ENCODE measurements at places on chromosomes 2 and 18.

DNA sequence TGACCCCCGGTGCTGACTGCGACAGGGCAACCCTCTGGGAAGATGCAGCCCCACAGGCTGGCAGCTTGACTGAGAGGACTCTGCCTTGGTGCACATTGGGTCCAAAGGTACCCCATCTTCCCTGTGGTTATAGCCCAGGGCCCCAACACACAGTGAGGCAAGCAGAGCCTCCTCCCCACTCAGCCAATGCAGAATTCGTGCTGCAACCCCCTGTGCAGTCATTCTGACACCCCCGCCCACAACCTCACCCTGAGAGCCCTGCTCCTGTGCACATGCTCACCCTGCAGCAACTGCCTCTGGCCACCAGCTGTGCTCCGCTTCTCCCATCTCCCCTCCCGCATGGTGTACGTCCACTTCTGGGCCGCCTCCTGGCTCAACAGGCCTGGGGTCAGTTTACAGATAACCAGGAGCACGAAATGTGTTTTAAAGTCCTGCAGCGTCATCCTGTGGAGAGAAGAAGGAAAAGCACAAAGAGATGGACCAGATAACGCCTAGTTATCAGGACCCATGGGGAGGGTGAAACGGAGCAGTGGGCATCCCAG lies 24.4 kb downstream of the CAPN14 start:
- no peak for DNase-seq

GRCh38 chr2:215677481-215677880 lies 241.6 kb upstream of the FN1 start:
- no peak for DNase-seq

DNA sequence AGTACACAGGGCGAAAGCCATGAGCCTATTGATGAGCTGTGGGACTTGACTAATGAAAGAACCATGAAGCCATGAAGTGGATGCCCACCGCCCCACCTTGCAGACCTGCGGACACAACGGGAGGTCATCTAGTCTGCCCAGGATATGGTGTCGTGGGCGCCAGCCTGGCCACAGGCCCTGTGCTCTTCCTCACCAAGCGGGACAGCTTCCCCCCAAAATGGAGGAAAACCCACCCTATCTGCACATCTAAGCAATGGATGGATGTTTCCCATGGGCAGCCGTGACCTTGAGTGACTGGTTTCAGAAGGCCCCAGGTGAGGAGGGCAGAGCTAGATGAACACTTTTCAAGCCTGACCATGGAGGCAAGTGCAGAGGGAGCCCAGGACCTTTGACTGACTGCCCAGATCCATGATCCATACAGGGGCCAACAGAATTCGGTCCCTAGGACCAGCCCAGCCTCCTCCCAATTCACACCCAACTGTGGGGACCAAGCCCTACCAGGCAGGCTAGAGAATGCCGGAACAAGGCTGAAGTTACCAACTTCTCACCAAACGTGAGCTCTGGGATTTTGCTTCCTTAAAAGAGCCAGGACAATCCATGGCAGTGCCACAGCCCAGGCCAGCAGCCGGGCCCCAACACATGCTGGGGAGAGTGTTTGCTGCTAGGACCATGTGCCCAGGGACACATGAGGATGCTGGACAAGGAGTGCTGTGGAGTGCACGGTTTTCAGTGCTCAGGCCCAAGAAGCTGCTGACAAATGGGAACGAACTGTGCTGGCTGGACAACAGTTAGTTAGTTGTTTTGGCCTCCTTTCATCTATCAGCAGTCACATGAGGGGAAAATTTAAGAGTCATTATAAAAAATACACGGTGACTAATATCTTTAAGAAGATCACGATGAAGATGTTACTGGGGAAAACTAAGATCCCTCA lies 249.4 kb downstream of the HDAC4 start:
- DNase-seq: no peak

GRCh38 chr2:8296306-8296705 lies 385.6 kb upstream of the ID2 start:
- DNase-seq: no peak

DNA sequence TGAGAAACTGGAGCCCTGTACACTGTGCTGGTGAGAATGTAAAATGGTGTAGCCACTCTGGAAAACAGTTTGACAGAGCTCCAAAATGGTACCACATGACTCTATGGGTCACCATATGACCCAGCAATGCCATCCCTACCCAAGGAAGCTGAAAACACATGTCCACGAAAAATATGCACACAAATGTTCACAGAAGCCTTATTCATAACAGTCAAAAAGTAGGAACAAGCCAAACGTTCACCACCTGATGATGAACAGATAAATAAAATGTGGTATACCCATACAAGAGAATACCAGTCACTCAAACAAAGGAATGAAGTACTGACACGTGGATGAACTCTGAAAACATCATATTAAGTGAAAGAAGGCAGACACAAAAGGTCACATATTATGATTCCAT lies 4.6 kb downstream of the AFG3L2 start:
- DNase-seq: no peak

- no peak for DNase-seq
Measured at GRCh38 chr2:213476641-213477040, 192.4 kb downstream of the SPAG16 start.

- no peak for DNase-seq
Measured at GRCh38 chr2:220512419-220512818, 885.0 kb downstream of the SLC4A3 start.

DNA sequence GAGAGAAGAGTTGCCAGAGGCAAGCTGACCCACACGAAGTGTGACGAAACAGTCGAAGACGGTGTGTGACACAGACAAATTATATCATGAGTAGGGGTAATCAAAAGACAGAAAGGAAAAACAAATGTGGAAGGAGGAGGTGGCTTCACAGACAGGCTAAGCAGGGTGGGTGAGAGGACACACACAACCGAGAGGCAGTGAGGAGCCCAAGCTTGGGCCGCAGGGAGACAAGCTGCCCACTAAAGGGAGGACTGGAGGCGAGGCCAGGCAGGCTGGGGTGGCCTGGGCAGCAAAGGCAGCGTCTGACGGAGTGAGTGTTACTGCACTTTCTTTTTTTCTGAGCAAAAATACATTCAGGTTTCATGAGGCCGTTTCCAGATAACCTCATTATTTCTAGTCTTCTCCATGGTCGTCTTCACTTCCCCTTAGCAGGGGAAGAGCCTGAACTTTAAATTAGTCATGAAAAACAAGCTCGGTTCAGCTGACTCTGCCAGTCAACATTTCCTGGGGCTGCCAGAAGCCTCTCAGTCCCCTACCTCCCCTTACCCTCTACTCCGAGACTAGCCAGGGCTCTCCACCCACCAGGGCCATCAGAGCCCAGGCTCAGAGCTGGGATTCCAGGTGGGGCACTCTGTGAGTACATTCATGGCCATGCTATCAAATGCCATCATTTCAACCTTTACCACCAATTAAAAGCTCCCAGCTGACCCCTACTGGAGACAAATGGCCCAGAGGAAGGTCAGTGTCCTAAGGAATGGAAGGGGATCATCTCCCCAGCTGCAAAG lies 13.8 kb upstream of the ZFP36L2 start:
- no peak for DNase-seq

DNA sequence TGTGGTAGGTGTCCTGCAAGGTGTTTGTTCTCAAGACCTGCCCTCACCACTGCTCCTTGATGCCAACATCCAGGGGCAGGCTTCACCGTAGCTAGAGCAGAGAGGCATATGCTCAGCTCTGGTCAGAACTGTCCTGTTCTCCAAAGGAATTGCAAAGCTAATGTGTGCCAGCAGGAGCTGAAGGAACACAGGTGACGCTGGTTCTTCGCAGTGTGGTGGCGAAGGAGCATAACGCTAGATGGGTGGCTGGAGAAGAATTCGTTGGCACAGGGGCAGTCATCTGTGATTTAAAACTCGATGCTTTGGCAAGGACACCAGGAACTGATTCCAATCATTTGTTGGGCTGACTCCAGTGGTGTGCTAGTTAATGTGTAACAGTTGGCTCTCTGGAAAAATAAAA lies 11.4 kb upstream of the PER2 start:
- no peak for DNase-seq

- no peak for DNase-seq
Measured at GRCh38 chr18:80210312-80211083, 36.8 kb downstream of the PARD6G start.

- DNase-seq: peak; percentile 22
Measured at GRCh38 chr18:67302043-67302442, 214.5 kb downstream of the DSEL start.

DNA sequence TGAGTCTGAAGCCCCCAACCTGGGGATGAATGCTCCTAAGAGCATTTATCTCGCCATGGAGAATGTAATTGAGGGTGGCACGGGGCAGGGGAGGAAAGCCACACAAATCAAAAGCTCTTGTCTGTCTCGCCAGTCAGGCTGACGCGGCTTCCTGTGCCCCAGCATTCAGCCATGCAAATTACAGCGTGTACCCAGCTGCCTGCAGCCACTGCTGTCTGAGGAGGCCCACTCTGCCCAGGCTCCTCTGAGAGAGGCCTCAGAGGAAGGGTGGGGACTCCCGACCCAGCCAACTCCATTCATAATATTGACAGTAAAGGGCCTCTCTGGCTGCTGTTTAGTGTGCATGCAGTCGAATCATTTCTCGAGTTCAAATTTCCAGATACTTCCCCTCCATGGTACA lies 22.0 kb downstream of the SMAD7 start:
- peak; percentile 89 for DNase-seq

DNA sequence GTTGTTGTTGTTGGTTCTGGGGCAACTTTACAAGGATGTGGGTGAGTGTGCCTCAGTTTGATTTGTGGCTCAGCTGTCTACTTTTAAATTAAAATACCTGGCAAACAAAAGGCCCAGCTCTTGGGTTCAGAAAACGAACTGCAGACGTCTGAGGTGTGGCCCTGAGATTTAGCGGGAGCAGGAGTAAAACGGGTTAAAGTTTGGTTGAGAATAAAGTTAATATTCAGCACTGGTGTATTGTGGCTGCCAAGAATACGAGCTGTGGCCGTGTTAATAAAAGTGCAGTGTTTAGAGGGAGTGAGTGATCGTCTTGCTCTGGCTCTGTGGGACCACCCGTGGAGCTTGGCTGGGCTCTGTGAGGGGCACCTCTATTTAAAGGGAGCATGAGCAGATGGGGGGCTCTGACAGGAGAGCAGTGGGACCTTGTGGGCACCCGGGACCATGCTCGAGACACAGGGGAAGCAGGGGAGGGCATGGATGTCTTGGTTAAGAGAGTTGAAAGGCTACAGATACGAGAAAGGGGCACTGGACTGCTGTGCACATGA lies 80.3 kb downstream of the VAPA start:
- DNase-seq: no peak

DNA sequence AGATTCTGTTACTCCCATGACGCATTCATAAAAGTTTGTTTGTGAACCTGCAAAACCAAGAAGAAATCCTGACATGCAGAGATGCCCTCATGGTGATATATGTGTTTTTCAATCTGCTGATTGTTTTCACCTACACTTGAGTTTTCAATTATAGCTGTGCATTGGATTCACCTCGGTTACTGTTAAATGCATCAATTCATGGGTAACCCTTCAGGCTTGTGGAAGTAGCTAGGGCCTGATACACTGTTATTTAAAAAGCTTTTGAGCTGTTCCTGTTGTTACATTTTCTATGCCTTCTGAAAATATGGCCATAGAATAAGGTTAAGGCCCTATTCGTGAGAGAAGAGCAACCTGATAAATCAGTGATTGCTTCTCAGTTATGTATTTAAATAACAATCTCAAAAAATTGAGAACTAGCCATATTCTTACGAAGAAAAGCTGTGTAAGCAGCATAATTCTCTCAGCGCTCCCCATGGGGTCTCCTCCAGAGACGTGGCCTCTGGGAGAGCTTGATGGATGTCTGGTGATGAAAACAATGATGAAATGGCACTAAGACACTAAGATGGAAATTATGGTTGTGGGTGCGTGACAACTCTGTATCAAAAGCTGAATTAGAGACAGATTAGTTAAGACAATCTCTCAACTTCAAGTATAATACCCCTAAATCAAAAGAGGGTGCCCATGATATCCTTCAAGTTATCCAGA lies 60.5 kb downstream of the RIT2 start:
- DNase-seq: no peak

DNA sequence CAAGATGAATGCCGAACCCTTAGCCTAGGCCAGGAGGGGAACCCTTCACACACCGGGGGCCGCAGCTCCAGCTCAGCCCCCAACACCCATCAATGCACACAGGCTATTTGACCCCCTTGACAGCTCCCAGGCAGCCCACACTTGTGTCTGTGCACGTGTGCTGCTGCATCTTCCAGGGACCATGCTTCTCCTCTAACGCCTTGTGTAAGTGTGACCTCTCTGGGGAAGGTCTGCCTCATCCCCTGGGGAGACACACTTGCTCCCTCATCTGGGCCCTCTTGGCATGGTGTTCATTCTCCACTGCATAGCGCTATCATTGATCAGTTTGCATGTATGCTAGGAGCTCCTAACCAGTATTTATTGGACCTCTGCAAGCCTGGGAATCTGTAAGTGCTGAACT lies 120.0 kb upstream of the FHL2 start:
- DNase-seq: no peak

DNA sequence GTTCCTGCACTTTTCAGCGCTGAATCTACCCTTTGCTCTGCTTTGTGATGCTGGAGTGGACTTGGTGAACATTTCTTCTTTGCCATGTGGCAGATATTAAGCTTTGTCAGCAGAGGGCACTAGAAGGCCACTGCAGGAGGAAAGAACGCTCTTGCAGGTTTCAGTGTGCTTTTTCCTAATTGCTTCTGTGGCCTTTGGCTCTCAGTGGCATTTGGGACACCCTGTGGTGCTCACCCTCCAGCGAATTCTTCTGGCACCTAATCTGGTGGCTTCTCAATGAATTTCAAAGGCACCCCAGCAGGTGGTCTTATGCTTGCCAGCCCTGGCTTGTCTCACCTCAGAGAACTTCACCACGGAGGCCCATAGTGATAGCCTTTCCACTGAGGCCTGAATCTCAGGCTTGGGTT lies 146.7 kb downstream of the MYO3B start:
- DNase-seq: peak; percentile 19

DNA sequence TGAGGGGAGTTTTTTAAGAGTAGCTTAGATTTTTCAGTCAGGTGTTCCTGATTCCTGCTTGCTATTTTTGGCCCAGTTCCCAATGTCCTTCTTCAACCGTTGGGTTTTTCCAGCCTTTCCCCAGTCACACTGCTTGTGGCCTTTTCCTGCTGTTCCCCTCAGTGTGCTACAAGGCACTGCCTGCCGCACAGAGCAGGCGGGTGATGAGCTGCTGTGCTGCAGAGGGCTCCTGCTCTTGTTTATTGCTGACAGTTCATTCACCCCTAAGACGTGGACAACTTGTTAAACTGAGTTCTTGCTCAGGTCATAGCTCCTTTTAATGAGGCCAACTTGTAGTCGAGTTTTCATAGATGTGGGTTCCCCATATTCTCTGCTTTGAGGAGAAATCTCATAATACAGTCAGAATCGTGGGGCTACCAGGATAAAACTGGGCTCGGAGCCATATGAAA lies 20.6 kb downstream of the EIF4E2 start:
- DNase-seq: no peak

- no peak for DNase-seq
Measured at GRCh38 chr2:187541086-187542085, 12.8 kb downstream of the TFPI start.

DNA sequence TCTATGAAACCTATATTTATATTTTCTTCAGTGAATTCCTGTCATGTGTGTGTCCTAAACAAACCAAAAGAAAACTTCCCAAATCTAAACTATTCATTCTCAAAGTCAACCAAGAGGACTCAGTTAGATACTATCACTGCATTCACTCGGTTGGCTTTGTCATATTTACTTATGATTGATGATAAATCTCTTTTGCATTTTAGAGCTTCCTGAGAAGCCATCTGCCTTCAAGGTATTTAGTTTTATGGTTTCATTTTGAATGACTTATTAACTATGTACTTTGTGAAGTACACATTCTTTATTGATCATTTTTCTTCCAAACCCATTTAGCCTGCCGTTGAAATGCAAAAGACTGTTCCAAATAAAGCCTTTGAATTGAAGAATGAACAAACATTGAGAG lies 36.2 kb downstream of the ANKRD30B start:
- no peak for DNase-seq

GRCh38 chr18:54742659-54743604 lies 85.3 kb upstream of the RAB27B start:
- no peak for DNase-seq

Data from CD4-positive, alpha-beta T cell treated with Interleukin-2 at 100 ng/mL for 4 hours (primary cell).